ENCODE measurements at places on chromosomes 2 and 18. TPM values are rescaled to one million over a fixed set of nuclear protein-coding genes. Genes with fewer than 3 reads are reported as not detected.

DNA sequence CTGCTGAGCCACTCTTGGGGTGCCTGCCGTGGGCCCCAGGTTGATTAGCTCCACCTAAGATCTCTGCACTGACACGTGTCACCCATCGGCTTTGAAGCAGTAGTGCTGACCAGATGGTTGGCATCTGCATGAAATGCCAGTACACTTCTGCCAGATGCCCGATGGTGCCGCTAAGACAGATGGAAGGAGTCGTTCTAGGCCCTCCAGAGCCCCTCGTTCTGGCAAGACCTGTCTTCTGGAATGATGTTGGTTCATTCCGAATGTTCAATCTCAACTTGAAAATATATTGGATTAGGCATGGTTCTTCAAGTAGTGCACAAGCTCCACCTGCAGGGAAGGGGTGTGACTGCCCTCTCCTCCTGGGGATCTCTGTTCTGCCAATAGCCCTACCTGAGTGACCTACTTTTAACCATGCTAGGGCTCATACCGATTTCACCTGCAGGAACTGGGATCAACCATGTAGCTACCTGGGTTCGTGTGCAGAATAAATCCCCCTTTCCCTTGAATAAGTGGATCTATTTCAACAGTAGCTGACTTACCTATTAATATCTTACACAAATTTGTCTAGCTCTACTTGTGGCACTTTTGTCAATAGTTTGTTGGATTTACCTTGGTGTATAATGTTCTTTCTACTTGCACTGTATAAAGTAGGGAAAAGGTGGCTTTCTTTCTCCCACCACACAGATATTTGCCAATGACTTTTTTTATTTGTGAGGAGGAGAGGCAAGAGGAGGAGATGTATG is 342.6 kb downstream of the CTNNA2 start:
- DNase-seq = no peak

Gene TPO
- polyA plus RNA-seq = 0.30 TPM

DNA sequence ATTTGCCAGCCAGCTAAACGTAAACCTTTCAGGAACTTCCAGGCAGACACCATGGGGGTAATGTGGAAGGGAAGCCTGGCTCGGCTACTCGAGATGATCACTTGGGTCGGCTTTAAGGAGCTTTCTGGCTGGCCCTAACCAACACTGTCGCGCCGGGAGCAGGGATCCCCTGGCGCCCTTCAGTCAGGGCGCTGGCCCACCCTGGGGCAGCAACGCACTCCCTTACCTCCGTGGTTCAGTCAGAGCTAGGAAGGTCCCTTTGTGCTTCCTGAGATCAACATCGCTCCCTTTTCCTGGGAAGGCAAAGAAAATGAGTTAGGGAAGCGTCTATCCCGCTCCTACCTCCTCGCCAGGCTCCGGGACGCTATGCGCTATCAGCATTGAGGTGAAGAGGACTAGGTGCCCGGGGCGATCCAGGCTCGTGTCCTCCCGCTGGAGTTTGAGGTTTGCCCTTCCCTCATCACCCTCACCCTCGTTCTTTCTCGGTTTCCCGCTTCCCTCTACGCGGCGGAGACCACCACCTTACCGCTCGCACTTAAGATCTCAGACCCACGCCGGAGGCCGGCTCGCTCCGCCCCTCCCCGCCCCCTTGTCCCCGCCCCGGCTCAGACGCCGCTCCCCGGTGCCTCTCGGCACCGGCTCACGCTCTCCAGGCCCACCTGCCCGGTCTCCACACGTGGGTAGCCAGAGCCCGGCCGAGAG is 449 bp upstream of the ATRAID start:
- no peak for DNase-seq

DNA sequence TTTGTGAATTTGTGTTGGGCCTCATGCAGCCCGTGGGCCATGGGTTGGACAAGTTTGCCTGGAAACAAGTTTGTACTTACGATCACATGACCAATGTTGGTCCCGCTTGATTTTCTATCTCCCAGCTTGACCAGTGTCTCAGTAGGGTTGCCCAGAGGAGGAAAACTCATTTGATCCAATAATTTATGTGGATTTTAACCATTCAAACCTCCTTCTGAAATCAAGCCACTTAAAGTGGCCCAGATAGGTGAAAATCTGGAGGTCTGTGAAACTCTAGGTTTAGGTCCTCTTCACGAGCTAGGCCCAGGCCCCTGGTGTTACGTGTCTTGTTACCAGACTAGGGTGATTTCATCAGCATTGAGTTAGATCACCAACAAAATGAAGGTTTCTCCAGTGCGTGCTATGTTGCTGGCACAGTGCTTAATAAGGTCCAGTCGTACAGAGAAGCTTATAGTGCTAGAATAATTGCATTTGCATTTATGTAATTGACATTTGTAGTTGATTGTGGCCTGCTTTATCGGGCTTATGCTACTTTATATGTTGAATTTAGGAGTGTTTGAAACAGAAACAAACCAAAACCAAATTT is 4.4 kb downstream of the ACTR2 start:
- DNase-seq = no peak

DNA sequence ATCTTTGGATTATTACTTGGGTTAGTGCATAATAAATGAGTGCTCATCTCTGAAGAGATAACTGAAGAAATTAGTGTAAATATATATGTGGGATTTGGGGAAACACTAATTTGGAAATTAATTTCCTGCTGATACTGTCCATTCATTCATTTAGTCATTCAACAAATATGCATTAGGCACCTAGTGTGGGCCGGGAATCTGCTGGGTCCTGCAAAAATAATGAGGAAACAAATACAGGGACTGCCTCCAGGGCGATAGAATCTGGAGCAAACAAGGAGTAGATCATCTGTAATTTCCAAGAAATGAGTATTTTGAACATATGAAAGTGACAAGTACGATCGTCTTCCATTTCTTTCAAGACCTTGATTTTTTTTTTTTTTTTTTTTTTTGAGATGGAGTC is 203.7 kb upstream of the LYPD1 start:
- no peak for DNase-seq

Gene C1GALT1C1L
- 1.0 TPM for polyA plus RNA-seq

GRCh38 chr2:173876833-173877413 is 88.2 kb downstream of the SP3 start:
- DNase-seq = no peak

DNA sequence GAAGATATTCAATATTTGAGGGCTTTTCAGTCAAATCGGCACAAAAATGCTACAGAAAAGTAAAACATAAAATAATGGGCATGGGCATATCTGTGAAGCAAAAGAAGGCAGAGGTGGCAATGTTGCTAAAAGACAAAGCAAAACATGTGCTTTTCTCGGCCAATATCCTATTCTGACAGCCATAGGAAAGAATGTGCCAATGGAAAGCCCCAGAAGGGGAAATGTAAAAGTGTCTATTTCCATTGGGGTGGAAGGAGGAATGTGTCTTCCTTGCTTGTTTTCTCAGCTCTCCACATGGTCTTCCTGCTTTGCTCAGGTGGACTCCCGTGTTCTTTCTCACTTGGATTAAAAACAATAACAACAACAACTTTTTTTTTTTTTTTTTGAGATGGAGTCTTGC is 13.7 kb upstream of the PER2 start:
- no peak for DNase-seq

DNA sequence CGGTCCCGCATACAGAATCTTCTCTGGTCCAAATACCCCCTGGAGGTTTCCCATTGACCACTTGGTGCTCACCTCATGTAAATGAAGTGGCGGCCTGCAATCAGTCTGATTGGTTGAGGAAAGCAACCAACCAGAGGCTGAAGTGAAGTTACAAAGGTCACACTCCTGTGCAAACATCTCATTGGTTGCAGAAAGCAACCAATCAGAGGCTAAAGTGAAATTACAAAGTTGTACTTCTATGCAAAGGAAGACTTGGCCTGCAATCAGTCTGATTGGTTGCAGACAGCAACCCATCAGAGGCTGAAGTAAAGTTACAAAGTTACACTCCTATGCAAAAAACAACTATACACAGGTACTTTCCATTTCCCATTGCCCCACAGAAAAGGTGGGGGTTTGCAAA is 2.5 kb upstream of the SP100 start:
- no peak for DNase-seq

- DNase-seq = no peak
Measured at GRCh38 chr2:135494503-135494902, 36.5 kb downstream of the ZRANB3 start.

Gene NPHP1
- 6.4 TPM for polyA plus RNA-seq

- no peak for DNase-seq
Measured at GRCh38 chr2:84924173-84925106, 19.0 kb downstream of the TMSB10 start.

GRCh38 chr2:85502720-85503119 is 36.2 kb upstream of the MAT2A start:
- DNase-seq = no peak

DNA sequence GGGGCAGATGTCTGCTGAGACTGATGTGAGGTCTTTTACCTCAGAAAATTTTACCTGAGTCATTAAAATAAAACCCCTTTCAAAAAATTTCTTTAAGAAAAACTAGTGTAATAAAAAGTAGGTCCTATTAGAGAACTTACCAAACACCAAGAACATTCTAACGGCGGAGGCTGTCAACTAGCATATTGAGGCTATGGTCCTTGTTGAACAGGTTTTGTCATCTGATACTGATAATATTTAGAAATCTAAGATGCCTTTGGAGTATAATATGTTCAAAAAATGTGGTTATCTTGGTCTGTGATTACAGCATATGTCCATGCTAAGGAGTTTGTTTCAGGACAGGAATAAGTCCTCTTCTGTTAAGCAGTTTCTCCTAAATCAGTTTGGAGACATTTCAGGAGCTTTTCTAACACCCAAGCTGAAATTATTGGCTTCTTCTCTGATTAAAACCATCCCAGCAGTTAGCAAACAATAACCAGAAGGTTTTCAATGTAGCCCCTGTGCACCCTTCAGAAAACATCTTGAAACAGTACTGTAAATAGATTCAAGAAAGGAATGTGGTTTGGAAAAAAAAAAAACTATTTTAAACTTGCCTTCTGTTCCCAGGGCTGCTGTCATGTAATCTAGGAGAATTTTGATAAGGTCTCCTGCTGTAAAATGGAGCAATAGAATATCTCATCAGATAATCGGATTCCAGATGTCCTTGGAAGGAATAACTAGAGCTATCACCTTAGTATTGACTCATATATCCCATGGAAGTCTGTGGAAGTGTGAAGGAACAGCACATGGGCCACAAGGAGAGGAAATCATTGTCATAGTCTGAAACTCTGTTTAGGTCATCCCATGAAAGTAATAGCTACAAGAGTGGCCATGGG is 58.7 kb upstream of the B3GNT2 start:
- DNase-seq = no peak

DNA sequence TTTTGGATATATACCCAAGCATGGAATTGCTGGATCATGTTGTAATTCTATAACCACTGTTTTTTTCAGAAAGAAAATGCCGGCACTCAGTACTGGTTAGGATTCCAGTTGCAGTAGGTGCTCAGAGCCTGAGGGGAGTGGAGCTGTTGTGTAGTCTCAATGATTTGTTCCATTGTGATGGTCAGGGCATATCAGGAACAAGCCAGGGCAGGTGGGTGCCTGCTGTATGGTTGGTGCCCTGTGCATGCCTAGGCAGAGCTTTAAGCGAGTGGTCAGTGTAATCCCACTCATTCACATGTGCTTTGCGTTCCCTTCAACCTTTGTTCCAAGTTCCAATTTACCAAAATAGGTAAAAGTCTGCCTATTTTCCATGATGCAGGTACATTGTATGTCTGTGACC is 100.9 kb downstream of the FHOD3 start:
- no peak for DNase-seq

DNA sequence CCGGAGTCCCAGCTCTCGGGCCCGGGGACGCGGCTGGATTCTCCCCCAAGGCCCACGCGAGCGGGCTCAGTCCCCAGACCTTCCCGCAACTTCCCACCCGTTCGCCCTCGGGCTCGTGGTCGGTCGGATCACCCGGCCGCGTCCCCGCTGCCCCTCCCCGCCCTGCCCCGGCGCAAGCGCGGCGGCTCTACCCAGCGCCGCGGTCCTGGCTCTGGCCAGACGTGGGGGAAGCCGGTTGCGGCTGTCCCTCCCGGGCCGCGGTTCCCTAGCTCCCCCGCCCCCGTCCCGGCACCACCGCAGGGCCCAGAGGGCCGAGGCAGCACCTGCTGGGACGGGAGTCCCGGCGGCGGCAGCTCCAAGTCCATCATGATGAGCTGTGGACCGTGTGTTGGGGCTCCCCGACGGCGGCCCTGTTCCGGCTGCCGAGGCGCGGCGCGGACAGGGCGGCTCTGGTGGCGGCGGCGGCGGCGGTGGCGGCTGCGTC is 276 bp downstream of the NFE2L2 start:
- DNase-seq = no peak

Gene TUBB8B
- not detected for polyA plus RNA-seq

Gene ZNF519
- 5.6 TPM for polyA plus RNA-seq

- DNase-seq = no peak
Measured at GRCh38 chr2:216819055-216819454, 40.8 kb downstream of the TNP1 start.

GRCh38 chr2:54176577-54176976 is 61.2 kb downstream of the ACYP2 start:
- DNase-seq = peak; percentile 16

DNA sequence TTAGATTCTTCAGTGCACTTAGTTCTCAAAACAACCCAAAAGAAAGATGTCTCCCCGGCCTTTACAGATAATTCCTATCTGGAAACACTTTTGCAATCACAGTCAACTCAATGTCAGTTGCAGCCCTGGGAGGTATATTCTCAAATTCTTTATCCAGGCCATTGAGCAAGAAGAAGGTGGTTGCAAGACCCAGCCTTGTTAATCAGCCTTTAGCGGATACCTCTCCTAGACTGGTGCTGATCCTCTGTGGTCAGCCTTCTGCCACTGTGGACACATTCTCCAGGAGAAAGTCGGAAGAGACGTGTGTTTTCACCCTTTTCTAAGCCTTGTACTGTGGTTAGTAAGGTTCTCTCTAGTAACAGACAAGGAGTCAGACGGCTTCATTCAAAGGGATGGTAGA is 7.8 kb upstream of the FZD7 start:
- DNase-seq = no peak

- DNase-seq = no peak
Measured at GRCh38 chr2:215144106-215144875, 5.9 kb upstream of the ABCA12 start.

Gene MDH1B
- 0.18 TPM for polyA plus RNA-seq

Gene ANKRD62
- not detected for polyA plus RNA-seq

Measured in forelimb muscle (tissue), 1 donor.